ENCODE measurements at places on chromosomes 7 and 10.
A peak's percentile ranks its signal among the peaks of the same experiment; 100 is the strongest.

DNA sequence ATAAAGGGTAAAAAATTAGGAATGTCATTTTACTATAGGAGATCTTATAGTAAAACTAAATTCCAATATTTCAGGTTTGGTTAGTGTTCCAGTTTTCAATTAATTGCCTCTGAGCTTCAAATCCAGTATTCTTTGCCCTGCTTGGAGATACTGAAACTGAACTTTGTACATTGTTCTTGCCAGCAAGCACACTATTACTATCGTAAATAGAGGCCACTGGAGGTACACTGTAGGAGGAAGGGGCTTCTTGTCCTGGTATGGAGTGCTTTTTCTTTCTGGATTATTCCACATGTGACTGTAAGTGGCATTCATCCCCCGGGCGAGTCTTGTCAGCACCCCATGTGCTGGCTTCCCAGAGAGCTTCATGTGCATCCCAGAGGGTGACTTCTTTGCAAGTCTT lies 234.7 kb upstream of the PTPRZ1 start:
- no peaks in the 10 kb centered on the region for H3K27me3 ChIP-seq
- no peak overlapping the region for H3K27ac ChIP-seq
- DNase-seq, result no peak
- H3K4me3 ChIP-seq, result no peak overlapping the region

GRCh38 chr10:72370201-72370722 lies 15.5 kb upstream of the DNAJB12 start:
- no peak overlapping the region for H3K4me3 ChIP-seq
- H3K36me3 ChIP-seq, result peaks cover 3% of the 10 kb centered on the region
- no peak overlapping the region for H3K27ac ChIP-seq
- DNase-seq, result no peak

GRCh38 chr10:131685007-131685406 lies 215.8 kb upstream of the PPP2R2D start:
- no peak overlapping the region for H3K27ac ChIP-seq
- no peaks in the 10 kb centered on the region for H3K36me3 ChIP-seq
- H3K4me3 ChIP-seq, result no peak overlapping the region
- no peaks in the 10 kb centered on the region for H3K27me3 ChIP-seq
- H3K4me1 ChIP-seq, result peaks cover 7% of the 10 kb centered on the region
- no peak for DNase-seq

GRCh38 chr10:49230004-49230403 lies 41.8 kb upstream of the TMEM273 start:
- no peak for DNase-seq
- no peaks in the 10 kb centered on the region for H3K4me1 ChIP-seq
- no peaks in the 10 kb centered on the region for H3K36me3 ChIP-seq
- H3K4me3 ChIP-seq, result no peak overlapping the region

GRCh38 chr10:47311193-47311931 lies 10.9 kb upstream of the GDF2 start:
- no peaks in the 10 kb centered on the region for H3K27me3 ChIP-seq
- H3K27ac ChIP-seq, result no peak overlapping the region
- no peaks in the 10 kb centered on the region for H3K4me1 ChIP-seq
- no peak for DNase-seq
- H3K36me3 ChIP-seq, result no peaks in the 10 kb centered on the region
- H3K4me3 ChIP-seq, result no peak overlapping the region

- no peaks in the 10 kb centered on the region for H3K4me1 ChIP-seq
- peaks cover 7% of the 10 kb centered on the region for H3K36me3 ChIP-seq
- DNase-seq, result peak; percentile 95
- peak within 1 kb of the TSS; percentile 76 for H3K4me3 ChIP-seq
- no peak within 1 kb of the TSS for H3K27ac ChIP-seq
Measured at GRCh38 chr10:133357285-133358161, at the start of gene FUOM. TSS of gene FUOM (minus strand) at chr10:133358019. CDS start at chr10:133358007, 12 bp downstream.

Data from H1 (cell line).